ENCODE measurements at places on chromosomes 12 and 14. TPM values are rescaled to one million over a fixed set of nuclear protein-coding genes. Genes with fewer than 3 reads are reported as not detected.
A peak's percentile ranks its signal among the peaks of the same experiment; 100 is the strongest.

DNA sequence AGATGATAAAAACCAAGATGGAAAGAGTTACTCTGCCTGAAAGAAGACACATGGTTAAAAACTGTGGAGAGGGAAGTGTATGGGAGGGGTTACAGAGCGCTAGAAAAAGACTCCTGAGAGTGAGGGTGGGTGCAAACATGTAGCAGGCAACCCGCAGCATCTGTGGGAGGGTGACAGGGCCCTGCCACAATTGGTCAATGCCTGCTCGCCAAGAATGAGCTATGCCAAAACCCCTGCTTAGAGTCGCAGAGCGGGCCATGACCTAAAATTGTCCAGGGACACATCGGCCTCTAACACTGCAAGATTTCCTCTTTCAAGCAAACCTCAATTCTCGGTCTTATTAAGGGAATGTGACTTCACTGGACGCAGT is 700 bp downstream of the PRKAG1 start:
- DNase-seq: peak; percentile 68

GRCh38 chr12:42767998-42768397 is 178.5 kb upstream of the PRICKLE1 start:
- DNase-seq: no peak

Gene HOXC12
- not detected for total RNA-seq

Gene EXOC3L4
- total RNA-seq: 0.16 TPM

GRCh38 chr14:55488204-55488603 is 47.8 kb upstream of the TBPL2 start:
- DNase-seq: no peak

Gene NFKBIA
- 76.5 TPM for total RNA-seq

Gene CALM1
- total RNA-seq: 424 TPM
